ENCODE measurements at places on chromosomes 2 and 18.

- DNase-seq: peak; percentile 70
These were observed 4.6 kb downstream of the TGIF1 start for GRCh38 chr18:3454365-3455089.

DNA sequence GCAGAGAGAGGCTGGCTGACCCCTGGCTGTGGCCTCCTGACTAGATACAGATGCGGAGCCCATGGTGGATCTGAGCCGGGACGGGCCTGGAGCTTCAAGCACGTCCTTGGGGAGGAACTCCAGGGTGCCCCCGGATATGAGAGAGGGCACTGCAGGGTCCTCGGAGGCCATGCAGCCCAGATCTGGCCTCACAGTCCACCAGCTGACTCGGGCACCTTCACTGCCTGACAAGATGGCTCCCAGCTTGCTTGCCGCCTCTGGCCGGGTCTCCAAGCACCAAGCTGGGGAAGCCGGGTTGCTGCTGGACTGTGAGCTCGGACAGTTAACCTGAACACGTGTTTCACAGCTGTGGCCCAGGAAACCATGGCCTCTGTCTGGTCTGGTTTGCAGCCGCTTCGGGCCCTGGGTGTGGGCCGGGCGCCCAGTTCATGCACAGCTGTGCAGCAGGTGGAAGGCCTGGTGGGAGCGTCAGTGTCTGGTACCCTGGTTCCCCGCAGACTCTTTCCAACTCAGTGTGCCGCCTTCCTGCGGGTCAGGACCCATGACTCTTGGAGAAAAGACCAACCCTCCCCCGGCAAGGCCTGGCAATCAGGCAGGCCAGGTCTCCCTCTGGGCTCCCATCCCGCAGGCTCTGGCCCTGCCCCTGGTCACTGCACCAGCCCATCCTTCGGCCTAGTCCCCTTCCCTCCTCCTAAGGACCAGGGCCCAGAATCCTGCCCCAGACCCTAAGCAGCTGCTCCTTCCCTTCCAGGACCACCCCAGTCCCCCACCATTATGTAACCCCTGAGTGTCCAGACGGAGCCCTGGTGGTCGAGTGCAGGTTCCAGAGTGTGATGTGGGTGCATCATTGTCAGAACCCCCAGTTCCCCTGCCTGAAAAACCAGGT is 74.6 kb upstream of the OTOS start:
- no peak for DNase-seq

DNA sequence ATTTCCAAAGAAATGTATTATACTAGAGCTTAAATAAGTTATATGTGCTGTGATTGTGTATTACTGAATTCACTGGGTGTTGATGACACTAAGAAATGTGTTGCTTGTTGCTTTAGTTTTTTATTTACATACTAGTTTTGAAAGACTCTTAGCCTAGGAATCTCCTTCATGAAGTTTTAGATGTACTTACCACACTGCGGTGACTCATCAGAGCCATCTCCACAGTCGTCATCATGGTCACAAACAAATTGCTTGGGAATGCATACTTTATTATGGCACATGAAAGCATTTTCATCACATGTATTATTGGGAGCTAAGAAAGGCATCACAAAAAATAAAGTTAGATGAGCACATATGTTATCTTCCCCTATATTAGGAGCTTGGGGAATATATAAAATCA is 1624.2 kb downstream of the LRP1B start:
- no peak for DNase-seq

DNA sequence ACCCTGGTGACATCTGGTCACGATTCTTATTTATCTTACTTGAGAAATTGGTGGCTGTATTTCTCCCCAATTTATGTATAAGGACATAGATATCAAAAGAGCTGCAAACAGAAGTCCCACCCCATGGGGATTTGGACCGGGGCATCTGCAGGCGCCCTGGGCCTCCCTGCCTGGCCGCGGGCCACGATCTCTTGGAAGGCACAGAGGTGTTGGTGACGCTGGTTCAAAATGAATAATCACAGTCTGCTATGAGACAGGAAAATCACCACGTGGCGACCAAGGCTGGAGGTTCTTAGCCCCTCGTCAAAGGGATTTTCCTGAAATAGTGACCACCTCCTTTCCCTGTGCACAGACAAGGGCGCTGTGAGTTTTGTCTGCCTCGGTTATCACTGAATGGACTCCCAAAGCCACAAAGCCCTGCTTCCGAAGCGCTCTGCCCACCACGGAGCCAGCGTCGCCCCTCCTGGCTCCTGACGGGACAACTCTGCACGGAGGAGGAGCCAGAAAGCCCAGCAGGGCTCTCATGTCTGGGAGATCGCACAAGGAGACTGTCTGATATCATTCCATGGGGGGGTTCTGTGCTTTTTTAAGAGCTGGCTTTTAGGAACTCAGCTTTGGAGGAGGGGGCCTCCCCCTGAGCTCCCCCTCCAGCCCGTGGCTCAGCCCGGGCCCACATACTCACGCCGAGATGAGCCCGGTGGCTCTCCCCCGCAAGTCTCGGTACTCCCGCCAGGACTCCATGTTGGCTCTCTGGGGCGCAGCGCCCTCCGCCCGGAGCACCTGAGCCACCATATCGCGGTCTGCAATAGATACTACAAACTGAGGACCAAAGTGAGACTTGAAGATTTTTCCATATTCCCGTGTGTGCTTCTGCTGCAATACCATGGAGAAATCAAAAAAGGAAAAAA is 14.6 kb downstream of the CYP27C1 start:
- no peak for DNase-seq

DNA sequence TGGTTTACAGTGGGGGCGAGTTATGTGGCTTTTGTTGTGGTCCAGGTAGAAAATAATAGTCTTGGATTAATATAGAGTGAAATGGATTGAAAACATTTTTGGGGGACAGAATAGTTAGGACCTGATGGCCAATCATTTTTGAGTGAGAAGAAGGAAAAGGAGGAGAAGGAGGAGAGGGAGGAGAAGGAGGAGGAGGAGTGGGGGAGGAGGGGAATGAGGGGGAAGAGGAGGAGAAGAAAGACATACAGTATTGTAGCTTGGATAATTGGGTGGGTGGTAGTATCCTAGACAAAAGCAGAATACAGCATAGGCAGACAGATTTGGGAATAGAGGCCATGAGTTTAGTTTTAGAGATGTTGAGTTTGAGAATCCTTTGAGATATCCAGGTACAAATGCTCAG is 101.6 kb downstream of the GATA6 start:
- no peak for DNase-seq

DNA sequence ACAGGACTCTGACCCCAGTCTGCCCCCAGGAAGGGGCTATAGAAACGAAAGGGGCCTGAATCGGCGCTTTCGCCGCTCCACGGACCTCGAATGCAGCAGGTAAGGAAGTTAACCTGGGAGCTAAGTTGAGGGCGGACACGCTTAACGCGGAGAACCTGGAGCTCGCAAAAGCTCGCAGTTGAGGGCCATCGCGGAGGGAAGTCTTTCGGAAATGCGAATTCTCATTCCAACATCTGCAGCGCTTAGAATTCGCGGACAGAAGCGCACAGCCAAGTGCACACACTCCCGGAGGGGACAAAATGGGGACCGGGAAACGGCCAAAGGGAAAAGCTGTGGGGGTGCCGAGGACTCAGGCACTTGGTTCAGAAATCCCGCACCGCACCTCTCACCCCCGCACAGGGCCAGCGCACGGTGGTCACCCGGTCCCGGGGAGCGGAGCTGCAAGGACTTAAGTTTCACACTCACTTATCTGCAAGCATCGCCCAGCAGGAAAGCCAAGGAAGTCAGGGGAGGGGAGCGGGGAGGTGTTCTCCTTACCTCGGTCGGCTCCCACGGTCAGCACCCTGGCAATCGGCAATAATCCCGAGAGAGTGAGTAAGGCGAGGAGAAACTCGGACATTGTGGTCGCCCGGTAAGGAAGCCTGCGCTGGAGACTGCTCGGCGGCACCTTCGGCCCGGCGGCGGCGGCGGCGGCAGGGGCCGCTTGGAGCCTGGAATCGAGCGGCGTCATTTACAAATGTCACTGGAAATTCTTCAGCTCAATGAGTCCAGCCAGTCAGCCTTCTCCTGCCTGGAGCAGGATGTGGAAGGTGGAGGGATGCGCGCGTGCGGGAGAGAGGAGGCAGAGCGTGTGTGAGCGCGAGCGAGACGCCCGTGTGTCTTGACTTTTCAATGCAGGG is 456 bp downstream of the LRP1B start:
- DNase-seq: no peak

- DNase-seq: no peak
These were observed 25.0 kb downstream of the PTPN2 start for GRCh38 chr18:12858991-12859390.

DNA sequence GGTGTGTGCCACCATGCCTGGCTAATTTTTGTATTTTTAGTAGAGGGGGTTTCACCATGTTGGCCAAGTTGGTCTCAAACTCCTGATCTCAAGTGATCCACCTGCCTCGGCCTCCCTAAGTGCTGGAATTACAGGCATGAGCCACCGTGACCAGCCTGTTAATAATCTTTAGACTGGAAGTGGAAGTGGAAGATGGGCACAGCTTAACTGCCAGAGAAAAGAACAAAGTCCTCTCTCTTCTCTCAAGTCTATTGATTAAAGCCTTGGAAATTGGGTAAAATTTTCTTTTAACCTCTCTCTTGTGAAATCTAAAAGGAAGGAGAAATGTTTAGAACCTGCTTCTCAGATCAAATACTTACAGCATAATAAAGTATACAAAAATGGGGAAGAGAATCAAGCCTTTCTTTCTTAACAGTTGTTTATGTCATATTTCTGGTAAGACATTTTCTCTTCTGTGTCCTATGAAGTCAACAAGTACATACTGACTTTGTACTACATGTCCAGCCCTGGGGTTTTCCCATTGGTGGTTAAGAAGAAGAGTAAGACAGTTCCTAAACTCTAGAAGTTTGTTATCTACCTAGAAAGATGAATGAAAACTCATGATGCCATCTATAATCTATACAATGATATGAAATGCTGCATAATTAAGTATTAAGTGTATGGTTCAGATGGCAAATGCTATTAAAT is 4.6 kb downstream of the TMEM169 start:
- no peak for DNase-seq

- DNase-seq: no peak
These were observed 86.7 kb upstream of the RANBP2 start for GRCh38 chr2:108632332-108633160.

GRCh38 chr2:240431661-240432424 is 3.6 kb upstream of the GPC1 start:
- no peak for DNase-seq

DNA sequence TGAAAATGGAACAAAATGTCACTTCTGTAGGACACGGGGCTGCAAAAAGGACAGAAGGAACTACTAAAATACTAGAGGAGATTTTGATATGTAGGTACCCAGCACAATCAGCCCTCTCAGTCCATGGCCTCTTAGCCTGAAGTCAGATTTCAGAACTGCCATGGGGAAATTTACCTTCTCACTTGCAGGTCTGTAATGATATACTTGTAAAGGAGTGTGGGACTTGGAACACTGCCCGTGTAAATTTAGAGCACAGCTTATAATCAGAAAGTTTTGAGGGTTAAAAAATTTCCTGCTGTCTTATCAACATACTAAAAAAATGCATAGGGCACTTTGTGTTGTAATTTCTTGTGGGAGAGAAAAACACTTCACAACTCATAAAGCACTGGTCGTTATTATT is 60.6 kb downstream of the ZEB2 start:
- DNase-seq: no peak

GRCh38 chr2:126359494-126359893 is 296.5 kb upstream of the GYPC start:
- DNase-seq: peak; percentile 26

- DNase-seq: no peak
These were observed 483.9 kb upstream of the CRIM1 start for GRCh38 chr2:35871672-35872071.

GRCh38 chr2:174158003-174158402 is 90.3 kb downstream of the OLA1 start:
- DNase-seq: peak; percentile 39

DNA sequence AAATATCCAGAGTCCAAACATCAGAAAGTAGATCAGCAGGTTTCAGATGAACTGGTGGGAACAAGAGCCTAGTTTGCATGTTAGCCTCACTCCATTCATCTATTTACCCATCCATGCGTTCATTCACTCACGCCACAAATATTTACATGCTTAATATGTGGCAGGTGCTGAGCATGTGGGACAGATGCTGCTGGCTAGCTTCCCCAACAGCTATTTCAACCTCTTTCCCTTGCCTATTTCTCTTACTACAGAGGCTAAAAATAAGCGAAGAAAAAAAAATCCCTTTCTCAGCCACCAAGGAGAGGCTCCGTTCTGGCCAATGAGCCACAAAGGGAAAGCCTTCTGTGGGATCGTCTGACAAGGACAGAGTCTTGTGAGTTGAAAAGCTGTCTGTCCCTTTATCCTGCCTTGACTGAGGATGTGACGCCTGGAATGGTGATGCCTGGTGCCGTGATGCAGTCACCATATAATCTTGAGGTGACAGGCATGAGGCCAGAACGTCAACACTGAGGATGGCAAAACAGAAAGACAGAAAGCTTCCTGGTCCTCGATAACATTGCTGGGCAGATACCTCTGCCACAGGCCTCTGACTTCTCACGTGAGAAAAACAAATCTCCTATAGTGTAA is 78.2 kb downstream of the KCTD1 start:
- no peak for DNase-seq

DNA sequence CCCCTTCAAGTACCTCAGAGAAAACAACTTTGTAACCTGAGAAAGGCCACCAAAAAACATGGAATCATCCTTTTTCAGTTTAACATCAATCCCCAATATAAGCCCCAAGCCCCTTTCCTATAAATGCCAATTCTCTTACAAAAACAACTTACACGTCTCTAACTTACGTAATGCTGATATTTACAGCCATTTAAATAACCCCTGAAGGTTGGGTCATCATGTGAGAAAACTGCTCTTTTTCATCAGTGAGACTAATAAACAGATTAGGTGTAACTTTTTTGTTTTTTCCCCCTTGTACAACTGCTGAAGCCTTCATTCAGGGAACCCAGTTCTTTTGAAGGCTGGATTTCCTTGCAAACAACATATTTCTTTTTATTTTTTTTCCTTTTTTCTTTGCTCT is 3.7 kb downstream of the FASTKD1 start:
- DNase-seq: no peak

GRCh38 chr2:69918401-69918800 is 3.5 kb downstream of the MXD1 start:
- DNase-seq: no peak

DNA sequence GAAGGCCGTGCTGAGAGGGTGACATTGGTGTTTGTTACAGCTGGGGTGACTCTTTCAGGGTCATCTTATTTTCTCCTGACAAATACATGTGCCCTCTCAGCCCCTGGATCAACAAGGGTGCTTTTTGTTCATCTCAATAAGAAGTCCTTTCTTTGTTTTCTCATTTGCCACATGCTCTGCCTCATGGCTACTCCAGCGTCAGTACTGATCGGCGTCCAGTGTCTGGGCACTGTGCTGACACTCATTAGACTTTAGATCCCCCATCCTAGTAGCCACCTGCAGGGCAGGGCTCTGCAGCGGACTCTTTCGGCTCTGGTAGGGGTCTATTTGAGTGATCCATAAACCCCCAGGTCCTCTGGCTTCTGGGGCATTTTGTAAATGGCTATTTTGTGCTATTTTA is 38.4 kb downstream of the NPPC start:
- no peak for DNase-seq

Data from CD4-positive, alpha-beta T cell treated with Interleukin-17A for 1 hour (primary cell).